Suppressor macrophage treated with lipopolysaccharide for 4 hours (primary cell): ENCODE measurements at places on chromosomes 2 and 18.

- DNase-seq, result no peak
These were observed 181.9 kb downstream of the CALCRL start for GRCh38 chr2:187266147-187266546.

- DNase-seq, result no peak
These were observed 30.6 kb downstream of the ITGB6 start for GRCh38 chr2:160169471-160169870.

- peak; percentile 66 for DNase-seq
These were observed 117.6 kb downstream of the SMAD7 start for GRCh38 chr18:48832938-48833700.

DNA sequence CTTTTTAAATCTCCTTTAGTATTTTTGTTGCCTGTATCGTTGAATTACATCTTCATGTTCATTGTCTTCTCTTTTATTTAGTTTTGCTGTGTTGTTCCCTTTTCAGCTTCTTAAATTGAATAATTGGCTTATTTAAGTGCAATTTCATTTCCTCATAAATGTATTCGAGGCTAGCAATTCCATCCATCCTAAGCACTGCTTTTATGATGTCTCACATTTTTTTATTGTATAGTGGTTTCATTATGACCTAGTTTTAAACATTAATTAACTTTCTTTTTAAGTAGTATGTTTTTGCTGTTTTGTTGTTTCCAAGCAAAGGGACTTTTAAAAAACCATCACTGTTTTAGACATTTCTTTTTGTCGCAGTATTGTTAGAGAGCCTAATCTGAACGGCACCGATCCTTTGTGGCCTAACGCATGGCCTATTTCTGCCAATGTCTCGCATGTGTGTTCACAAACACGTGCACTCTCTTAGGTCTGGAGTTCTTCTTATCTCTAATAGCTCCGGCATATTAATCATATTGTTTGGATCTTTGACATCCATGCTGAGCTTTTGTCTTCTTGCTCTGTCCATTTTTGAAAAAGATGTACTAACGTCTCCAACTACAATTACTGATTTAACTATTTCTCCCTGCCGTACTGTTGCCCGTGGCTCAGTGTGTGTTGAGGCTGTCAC, 59.6 kb upstream of the ZNF516 start:
- peak; percentile 38 for DNase-seq

DNA sequence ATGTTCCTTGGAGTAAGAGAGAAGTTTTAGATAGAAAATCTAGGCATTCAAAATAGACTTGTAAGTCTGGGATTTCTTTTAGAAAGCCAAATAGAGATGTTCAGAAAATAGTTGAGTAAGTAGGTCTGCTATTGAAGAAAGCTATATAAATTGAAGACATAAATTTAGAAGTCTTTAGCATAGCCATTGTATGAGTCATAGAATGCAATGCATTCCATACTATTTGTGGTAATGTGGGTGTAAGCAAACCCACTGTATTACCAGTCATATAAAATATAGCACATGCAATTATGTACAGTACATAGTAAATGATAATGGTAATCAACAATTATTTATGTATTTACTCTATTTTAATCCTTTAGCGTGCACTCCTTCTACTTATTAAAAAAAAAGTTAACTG, 14.1 kb downstream of the MC4R start:
- no peak for DNase-seq

DNA sequence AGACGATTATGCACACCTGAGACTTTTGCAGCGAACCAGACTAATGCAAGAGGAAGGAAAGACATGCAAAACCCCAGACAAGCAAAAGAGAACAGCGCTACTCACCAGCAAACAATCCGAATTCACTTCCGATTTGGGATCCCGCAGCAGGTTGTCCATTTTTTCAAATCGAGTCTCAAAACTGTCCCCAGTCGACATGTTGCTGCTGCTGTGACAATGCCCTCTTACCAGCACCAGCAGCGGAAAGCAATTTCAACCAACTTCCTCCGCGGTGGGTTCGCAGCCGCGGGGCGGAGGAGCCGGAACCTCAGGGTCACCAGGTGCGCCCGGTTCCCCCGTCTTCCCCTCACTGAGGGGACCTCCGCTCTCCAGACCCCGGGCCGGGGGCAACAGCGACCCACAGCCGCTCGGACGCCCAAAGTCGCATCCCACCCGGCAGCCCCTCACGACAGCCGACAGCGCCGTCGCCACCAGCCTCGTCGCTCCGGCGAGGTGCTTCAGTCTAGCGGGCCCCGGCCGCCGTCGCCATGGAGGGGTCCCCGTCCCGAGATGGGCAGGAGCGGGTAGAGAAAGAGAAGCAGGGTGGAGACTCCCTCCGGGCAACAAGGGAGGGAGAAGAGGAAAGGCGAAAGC, 784 bp downstream of the ROCK1 start:
- peak; percentile 45 for DNase-seq

- DNase-seq, result no peak
These were observed 11.9 kb downstream of the LCT start for GRCh38 chr2:135825131-135825530.

GRCh38 chr2:169933124-169933711, 106.0 kb downstream of the UBR3 start:
- DNase-seq, result peak; percentile 50

- no peak for DNase-seq
These were observed 241.5 kb downstream of the SH3RF3 start for GRCh38 chr2:109370399-109371035.

- DNase-seq, result no peak
These were observed 66.5 kb downstream of the ALPK2 start for GRCh38 chr18:58562146-58562998.

DNA sequence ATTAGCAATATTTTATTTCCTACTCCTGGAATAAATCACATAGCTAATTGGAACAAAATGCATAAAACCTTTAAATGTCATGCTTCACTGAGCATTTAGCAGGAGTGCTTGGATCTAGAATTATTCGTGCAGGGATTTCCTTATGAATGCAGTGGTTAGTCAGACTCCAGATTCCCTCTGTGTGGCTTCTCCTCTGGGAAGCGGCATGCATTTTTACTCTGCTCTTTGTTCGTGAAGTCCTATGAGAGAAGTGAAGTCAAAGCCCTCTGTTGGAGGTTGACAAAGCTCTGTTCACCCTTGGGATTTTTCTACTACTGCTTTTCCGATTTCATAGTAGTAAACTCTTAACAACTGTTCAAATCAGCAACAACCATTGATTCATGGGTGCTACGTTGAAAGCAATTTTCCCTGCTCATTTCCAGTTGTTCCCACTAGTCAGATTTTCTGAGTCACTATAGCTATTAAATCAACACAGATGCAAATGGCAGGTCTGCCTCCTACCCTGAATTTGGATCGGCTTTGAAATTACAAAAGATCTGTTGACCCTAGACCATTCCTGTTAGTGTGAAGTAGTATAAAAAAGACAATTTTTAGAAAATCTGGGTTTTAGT, 461.7 kb downstream of the STK39 start:
- no peak for DNase-seq

DNA sequence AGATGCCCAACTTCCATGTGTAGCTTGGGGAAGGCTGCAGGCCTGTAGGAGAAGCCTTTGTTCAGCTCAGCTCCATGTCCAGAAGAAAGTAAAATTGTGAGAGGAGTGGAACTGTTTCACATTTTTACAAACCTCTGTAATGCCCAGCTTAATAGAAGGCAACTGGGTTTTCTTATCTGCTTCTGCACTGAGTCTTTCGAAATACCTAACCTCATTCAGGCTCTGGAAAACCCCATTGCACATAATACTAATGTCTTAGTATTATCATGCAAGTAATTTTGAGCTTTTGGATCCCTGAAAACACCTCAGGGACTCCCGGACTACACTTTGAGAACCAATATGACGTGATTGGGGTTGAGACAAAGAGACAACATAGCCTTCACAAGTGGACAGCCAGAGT, 5.8 kb downstream of the SMIM21 start:
- peak; percentile 2 for DNase-seq

DNA sequence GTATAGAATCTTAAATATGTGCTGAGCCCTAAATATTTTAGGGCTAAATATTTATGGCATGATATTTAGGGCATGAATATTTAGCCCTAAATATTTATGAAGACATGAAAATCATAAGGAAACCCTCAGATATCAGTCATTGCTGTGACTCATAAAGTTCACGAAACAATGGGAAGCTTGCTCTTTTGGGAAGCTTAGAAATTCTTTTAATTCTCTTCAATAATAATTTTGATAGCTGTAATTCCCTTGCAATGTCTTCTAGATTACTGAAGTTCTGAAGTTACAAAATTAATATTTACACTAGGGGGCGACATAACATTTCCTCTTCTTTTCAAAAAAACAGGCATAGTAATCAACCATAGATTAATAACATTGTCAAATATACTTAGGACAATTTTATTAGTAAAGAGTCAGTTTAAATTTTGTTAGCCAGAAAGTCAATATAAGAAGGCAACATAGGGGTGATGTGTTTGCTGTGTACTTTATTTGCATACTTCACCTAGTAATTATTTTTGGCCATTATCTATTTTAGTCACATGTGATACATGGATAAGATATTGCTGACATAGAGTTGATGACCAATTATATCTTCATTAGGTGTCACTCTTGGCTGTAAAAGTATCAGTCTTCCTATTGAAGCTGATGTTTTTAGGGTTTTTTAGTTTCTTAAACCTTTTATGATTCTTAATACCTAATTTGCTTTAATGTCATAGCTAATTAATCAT, 13.2 kb downstream of the ZNF804A start:
- DNase-seq, result peak; percentile 65

GRCh38 chr2:30232801-30233130, 1.4 kb downstream of the LBH start:
- DNase-seq, result no peak

DNA sequence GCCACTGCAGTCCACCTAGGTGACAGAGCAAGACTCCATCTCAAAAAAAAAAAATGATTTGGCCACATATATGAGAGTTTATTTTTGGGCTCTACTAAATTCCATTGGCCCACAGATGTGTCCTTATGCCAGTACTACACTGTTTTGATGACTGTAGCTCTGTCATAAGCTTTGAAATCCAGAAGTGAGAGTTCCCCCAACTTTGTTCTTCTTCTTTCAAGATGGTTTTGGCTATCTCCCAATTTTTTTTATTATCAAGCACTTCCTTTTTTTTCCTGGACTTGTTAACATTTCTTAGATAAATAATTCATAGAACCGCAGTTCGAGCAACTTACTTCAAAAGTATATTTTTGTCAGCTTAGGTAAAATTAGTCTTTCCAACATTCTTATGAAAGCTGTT, 96.9 kb downstream of the TSHZ1 start:
- DNase-seq, result peak; percentile 86

- DNase-seq, result no peak
These were observed 292.3 kb downstream of the ALPK2 start for GRCh38 chr18:58336605-58337004.

GRCh38 chr2:159030674-159031380, 62.4 kb downstream of the TANC1 start:
- DNase-seq, result no peak

DNA sequence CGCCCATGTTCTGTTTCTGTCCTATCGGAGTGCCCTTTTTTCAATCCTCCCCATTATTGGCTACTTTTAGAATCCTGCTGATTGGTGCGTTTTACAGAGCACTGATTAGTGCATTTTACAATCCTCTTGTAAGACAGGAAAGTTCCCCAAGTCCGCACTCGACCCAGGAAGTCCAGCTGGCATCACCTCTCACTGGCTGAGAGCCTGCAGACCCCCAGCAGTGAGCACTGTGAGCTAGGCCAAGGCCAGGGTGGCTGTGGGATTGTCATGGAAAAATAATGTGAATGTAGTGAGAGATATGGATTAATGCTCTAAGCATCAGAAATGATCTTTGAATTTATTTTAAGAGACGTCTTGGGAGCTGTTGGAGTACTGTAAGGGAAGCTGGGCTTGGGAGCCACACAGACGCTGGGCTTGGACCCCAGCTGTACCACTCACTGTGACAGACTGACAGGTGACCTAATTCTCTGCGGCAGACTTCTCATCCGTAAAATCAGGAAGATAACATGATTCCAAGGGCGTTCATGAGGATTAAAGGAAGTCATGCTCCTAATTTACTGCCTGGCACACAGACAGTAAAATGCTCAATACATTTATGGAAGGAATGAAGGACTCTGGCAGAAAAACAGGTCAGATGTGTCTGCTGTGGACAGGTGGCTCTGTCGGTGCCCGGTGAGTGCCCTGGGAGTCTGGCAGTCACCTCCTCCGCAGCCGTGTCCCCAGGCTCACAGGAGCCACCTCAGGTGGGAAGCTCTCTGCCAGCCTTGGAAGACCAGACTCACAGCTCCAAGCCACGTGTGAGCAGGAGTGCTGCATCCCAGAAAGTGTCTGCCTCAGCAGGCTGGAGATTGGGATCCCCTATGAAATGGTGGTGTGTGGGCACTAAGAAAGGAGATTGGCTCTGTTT, 105.5 kb downstream of the FAM168B start:
- no peak for DNase-seq
